ENCODE measurements at places on chromosomes 13 and 19.

DNA sequence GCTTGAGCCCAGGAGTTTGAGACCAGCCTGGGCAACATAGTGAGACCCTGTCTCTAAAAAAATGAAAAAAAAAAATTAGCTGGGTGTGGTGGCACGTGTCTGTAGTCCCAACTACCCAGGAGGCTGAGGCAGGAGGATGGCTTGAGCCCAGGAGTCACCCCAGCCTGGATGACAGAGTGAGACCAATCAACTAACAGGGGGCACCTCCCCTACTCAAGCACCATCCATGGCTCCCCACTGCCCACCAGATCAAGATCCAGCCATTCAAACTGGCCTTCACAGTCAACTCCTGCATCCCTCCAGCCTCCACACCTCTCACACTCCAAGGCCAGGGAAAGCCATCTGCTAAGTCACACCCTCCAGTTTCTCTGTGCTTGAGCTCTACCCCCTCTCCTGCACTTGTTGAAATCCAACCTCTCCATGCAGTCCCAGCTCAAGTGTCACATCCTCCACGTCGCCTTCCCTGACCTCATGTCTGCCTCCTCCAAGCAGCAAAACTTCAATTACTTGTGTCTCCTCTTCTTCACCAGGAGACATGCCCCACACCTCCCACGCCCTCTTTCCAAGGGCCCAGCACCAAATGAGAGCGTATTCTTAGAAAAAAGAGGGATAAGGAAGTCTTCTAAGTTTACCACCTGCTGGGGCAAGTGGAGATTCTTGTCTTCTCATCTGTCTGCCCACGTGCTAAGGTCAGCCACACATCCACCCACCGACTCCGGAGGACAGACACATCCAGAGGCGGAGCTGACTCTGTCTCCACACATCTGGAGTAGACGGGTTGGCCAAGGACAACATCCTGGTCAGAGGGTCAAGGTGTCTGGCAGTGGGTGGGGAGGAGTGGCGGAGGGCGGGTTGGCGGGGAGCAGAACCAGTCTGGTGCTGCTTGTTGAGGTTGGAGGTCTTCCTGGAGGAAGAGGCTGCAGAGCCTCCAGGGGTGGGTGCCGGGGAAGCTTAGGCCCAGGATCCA, 974 bp upstream of the CYP4F22 start:
- DNase-seq: no peak

GRCh38 chr19:13053238-13053637, 49.4 kb downstream of the LYL1 start:
- DNase-seq: no peak

- no peak for DNase-seq
These were observed 7.1 kb upstream of the KLK14 start for GRCh38 chr19:51089786-51090185.

DNA sequence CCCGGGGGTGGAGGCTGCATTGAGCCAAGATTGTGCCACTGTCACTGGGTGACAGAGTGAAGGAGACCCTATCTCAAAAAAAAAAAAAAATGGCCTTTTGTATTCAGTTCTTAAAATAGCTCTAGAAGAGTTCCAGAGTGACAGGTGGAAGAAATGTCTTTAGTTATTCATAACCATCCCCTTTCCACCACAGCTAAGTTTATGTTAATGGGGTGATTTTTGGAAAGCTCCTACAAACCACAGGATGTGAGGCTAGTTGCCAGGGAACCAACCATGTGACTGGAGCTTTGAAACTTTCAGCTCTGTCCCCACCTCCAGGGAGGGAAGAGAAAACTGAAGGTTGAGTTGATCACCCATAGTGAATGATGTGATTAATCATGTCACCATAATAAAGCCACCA, 6.9 kb downstream of the ZNF490 start:
- DNase-seq: no peak

- no peak for DNase-seq
These were observed 31.9 kb downstream of the RFXAP start for GRCh38 chr13:36850790-36851438.

DNA sequence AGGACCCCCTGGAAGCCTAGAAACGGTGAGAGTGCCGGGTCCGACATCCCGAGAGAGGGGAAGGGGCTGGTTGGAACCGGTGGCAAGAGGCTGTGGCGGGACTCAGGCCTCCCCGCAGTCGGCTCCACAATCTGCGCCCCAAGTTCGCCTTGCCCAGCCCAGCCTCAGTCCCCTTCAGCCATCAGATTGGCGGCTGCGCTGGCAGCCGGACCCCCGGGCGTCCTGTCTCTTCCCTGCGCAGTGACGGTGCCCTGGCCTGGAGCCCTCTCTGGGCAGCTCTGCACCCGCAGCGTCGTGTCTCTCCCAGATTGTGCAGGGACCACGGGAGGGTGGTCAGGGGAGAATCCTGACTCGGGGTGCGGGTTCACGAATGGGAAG, 315 bp downstream of the ZNF492 start:
- DNase-seq: no peak

Measured in NCI-H2227 treated with DMSO at 0.1 percent for 48 hours (cell line).